Karpas-422 (cell line): ENCODE measurements at places on chromosomes 12 and 14.

- no peak for DNase-seq
Observed at GRCh38 chr12:122986258-122986871, 5.9 kb downstream of the ARL6IP4 start.

- no peak for DNase-seq
Observed at GRCh38 chr14:58275527-58276190, 22.7 kb upstream of the ARID4A start.

DNA sequence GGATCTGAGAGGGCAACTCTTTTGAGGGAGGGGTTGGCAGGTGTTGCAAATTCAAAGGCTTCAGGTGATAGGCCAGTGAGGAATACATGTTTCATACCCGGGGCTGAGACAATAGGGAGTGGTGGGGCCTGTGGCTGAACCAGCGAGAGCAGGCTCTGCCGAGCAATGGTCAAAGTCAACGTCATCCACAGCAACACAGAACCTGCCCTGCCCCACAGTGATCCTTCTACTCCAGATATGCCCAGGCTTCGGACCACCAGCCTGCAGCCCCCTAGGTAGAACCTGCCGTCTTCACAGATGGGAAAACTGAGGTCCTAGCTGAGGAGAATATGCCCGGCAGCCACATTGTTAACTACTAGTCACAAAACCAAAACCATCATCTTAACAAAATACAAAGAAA, 4.1 kb downstream of the SERPINA1 start:
- DNase-seq = no peak

- no peak for DNase-seq
Observed at GRCh38 chr12:9751204-9752144, 9.2 kb downstream of the CD69 start.

DNA sequence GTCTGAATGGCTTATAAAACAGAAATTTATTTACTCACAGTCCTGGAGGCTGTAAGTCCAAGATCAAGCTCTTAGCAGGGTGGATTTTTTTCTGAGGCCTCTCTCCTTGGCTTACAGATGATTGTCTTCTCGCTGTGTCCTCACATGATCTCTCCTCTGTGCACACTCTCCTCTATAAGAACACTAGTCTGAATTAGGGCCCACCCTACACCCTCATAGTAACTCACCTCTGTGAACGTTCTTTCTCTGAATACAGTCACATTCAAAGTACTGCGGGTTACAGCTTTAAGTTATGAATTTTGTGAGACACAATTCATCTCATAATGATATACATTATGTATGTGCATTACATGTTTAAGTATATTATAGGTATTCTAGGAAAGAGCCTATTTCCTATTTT, 135.7 kb upstream of the ATXN7L3B start:
- DNase-seq = no peak
